Stimulated activated CD8-positive, alpha-beta memory T cell treated with anti-CD3 and anti-CD28 coated beads, Interleukin-7, amount 100 ng/mL, for 4 hours (primary cell): ENCODE measurements at places on chromosomes 5 and 9.

DNA sequence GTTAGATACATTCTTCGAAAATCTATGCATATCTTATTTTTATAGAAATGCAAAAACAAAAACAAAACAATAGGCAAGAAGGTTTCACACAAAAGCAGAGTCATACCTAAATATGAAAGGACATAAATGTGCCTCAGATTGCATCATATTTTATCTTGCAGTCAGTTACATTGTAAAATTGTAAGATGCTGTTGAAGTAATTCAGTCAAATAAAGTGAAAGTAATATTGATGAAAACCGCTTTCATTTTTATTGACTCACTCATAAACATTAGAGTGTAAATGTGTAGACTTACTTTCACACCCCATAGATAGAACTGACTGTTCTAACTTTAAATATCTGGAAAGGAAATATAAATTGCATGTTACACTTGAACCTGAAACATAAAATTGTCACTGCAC is 931.5 kb upstream of the NUDT12 start:
- no peak for DNase-seq

DNA sequence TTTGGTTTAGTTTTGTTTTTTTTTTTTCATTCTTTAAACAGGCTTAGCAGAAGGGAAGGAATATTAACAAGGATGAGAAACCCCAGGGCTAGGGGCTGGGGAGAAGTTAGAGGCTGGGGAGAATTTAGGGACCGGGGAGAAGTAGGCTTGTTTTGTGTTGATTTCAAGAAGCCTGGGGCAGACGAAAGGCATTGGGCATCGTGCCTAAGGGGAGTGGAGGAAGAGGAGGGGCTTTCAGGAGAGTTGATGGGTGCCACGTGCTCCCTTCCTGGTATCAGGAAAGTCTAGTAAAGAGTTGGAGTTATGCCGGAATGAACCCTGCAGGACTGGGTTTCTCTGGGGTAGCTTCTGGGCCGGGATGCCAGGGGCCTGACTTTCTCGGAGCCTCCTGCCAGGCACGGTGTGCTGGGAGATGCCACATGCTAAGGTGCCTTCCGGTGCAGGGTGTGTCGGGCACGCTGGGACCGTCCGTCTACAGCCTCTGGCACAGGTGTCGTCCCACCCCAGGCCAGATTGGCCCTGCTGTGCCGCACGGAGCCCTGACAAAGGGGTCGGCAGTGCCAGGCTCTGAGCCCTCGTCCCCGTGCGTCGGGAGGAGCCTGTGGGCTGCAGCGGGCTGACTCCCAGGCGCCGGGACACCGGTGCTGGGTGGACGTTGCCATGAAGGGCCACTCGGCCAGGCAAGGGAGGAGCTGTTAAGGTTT is 159.9 kb downstream of the OLFM1 start:
- no peak for DNase-seq

DNA sequence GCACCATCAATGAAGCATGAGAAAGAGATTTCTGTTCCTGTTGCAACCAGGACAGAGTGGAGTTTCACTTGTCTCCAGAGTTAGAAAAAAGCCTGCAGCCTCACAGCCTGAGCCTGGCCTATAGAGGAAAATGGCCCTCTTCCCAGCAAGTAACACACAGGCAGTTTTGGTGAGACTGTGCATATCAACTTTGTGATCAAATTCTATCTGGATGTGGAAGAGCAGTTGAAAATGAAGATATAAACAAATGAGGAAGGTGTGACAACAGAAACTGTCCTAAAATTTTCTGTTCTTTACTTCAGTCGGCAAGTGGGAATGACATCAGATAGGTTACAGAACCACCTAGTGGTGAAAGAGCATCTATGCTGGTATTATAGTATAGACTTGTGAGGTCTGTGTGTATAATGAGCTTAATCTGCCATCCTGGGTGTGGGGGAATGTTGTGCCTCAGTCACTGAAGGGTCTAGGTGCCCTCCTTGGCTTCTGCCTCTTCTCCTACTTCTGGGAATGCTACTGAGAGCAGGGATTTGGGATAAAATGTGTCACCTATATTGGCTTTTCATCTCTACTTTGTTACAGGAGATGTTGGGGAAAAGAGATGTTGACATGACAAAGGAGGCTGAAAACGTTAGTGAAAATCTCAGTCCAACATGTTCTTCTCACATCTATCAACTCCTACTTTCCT is 28.2 kb downstream of the YIPF5 start:
- DNase-seq, result no peak

GRCh38 chr5:56356121-56356835 is 123.1 kb upstream of the ANKRD55 start:
- no peak for DNase-seq

DNA sequence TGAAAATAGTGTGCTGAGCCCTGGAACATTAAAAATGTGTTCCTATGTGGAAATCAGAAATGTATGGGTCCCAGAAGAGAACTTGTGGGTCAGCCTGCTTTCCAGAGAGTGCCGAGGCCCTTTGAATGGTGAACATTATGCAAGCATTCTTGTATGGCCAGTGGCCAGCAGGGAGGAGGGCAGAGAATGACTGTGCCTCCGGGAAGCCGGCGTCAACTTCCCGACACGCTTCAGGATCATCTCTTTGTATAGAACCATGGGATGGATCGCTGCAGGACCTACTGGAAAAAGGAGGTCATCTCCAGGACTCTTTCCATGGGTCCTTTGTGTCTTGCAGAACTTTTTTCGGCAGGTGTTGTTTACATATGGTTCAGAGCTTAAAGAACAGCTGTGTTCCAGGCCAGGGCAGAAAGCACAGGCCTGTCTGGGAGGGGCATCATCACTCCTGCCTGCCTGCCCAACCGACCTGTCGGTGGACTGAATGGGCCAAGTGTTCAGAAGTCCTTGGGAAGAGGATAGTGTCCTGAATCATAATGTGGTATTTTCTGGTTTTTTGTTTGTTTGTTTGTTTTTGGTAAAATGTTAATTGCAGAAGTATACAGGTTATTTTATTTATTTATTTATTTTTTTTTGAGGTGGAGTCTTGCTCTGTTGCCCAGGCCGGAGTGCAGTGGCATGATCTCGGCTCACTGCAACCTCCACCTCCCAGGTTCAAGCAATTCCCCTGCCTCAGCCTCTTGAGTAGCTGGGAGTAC is 9.0 kb downstream of the PRRC2B start:
- no peak for DNase-seq

DNA sequence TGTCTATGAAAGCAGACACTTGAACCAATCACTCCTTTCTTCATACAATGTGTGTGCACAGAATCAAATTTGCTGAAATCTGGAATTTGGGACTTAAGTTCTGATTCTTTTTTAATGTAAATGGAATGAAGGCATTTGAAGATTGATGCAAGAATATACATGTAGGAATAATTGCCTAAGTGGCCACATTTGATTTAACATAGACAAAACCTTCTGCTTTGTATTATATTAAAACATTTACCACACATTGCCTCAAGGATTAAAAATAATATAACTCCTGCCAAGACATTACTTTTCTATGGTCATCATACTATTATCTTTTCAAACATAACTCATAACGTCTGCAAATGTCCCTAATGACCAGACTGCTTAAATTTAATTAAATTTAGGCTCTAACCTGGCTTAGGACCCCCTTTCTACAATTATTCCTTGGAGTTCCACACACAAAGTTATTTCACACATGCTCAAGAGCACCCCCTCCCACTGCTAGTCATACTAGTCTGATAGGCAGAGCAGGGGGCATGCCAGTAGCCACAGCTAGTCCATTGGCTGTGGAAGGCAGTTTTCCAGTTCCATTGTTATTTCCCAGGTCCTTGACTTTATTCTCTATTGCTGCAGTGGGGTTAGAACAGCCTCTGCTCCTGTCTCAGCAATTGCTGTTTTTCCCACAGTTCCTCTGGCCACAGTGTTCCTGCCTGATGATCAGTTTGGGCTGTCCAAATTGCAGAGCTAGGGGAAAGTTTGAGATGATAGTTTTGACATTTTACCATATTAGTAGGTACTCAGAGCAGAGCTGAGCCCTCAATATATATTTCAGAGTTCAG is 360.6 kb upstream of the GRAMD2B start:
- DNase-seq, result no peak

DNA sequence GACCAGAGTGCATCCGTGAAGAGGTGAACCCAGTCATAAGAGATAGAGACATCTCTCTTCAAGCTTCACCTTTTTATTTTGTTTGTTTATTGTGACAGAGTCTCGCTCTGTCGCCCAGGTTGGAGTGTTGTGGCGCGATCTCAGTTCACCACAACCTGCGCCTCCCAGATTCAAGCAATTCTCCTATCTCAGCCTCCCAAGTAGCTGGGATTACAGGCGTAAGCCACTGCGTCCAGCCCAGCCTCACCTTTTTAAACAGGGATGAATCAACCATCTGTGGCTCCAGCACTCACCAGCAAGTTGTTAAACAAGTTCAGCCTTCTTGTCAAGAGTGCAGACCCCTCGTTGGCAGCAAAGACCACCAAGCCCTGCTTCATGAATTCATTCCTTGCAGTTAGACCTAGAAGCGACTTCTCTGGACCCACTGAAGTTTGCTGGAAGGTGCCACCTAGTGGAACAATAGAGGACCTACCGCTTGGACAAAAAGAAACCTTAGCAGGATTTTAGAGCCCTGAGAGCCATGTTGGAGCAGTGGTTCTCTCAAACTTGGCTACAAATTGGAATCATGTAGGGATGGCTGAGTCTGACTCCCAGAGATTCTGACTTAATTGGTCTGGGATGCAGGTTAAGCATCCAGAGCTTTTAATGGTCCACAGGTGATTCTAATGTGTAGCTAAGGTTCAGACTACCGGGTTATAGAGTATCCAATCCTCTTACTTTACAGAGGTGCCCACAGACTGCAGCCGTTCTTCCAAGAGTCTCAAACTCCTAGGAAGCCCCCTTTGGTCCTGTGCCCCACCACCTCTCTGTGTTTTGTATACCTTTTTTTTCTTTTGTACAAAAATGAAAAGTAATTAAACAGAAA is 10.5 kb upstream of the GALNT10 start:
- DNase-seq, result no peak

DNA sequence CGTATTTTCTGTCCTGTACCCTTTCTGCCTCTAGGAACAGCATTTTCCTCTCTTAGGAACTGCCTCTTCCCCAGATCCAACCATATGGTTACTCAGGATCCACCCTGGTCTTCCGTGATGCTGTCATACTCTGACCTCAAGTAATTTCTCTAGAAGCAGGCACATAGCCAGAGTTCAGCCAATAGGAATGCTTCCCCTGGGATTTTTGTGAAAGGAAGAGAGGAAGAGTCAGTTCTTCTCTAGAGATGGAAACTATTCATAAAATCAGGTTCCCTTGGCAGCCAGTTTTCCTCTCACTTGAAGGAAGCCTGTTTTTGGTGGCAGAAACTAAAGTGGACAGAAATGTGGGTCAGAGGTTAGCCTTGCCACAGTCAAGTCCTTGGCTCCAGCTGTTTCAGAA is 400.1 kb upstream of the PCSK5 start:
- DNase-seq, result no peak

DNA sequence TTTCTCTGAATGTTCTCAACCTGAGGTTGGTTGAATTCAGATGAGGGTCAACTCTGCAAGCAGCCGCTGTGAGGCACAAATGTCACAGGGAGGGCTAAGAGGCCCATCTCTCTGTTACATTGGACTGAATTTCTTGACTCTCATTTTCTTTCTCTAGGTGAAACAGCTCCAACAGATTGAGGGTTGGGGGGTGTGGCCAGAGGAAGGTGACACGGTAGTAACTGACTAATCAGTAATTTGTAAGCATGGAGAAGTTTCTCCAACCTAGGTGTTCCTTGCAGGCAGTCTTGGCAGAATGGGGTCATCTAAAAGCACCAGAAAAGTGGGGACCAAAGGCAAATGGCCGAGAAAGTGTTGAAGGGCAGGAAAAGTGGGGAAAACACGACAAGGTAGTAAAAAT is 16.8 kb downstream of the CCT5 start:
- no peak for DNase-seq

GRCh38 chr9:35385042-35385441 is 104.9 kb upstream of the RUSC2 start:
- no peak for DNase-seq

GRCh38 chr5:75584641-75585040 is 26.6 kb upstream of the ANKDD1B start:
- DNase-seq, result no peak

- no peak for DNase-seq
These were observed 22.2 kb downstream of the SHB start for GRCh38 chr9:38046661-38047300.

- DNase-seq, result no peak
These were observed 38.0 kb downstream of the CAMK4 start for GRCh38 chr5:111262153-111262552.

DNA sequence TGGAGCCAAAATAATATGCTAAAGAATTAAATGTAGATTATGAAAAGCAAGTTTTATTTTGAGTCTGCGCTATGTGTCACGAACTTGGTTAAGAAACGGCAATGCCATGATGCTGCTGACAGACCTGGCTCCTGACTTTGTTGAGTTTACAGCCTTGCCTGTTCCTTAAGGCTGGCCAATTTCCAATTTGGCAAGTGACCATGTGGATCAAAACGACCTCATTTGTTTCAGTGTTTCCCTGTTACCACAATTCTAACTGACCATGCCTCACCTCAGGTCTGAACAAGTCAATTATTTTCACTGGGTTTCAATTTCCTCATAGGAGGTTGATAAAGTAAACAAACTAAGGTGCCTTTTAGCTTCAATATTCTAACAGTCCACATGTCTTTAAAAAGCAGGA is 461.4 kb downstream of the ZNF608 start:
- DNase-seq, result no peak

DNA sequence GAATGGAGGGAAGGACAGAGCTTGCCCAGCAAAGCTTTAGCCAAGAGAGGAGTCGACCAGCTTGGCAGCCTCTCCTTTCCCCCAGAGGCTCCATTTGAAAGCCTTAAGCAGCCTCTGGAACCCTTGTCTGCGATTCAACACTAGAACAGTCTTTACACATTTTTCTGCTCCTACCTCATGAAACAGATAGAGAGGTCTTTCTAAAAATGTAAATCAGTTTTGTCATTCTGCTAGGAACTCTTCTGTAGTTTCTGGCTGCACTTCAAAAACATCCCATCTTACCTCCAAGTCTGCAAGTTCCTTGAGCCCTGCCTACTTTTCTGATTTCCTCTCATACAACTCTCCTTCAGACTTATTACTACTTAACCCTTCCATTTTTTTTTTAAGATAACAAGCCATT is 70.1 kb downstream of the PDE4D start:
- no peak for DNase-seq

GRCh38 chr5:170056561-170057267 is 49.0 kb upstream of the FOXI1 start:
- DNase-seq, result no peak

GRCh38 chr5:60820593-60821487 is 23.2 kb downstream of the ELOVL7 start:
- DNase-seq, result no peak

- no peak for DNase-seq
These were observed 331.8 kb downstream of the NDUFS4 start for GRCh38 chr5:53892224-53892623.

DNA sequence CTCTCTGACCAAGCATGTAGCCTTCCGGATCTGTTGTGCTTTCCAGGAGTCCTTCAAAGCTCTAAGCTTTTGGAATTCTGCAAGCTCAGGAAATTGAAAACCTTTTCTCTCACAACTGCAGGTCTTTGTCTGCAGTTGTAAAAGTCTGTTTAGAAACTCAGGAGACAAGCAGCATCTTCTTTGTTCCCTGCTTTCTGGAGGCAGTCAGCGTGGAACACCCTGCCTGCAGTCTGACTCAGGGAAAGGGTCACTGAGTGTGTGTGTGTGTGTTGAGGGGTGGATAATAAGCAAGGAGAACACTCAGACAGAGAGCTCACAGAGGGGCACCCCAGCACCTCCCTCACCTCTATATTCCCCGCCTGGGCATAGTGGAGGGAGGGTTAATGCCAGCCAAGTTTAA is 29.1 kb downstream of the KCNIP1 start:
- no peak for DNase-seq

- no peak for DNase-seq
These were observed 143.1 kb upstream of the KLF4 start for GRCh38 chr9:107632661-107633060.

- no peak for DNase-seq
These were observed 75.4 kb downstream of the STK32A start for GRCh38 chr5:147310059-147310704.
